ENCODE measurements at places on chromosomes 4 and X.
A peak's percentile ranks its signal among the peaks of the same experiment; 100 is the strongest.

DNA sequence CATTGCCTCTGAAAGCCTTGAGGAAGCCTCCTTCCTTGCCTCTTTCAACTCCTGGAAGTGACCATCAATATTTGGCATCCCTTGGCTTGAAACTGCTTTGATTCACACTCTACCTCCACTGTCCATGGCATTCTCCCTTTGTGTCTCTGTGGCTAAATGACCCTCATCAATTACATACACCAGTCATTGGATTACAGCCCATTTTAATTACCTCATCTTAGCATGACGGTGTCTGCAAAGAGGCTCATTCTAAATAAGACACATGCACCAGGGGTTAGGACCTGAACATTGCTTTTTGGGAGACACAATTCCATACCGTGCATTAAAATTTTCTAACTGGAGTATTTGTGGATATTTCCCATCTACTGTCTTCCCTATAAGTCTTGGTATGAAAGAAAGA is 60.7 kb upstream of the FAM9A start:
- no peak for DNase-seq

DNA sequence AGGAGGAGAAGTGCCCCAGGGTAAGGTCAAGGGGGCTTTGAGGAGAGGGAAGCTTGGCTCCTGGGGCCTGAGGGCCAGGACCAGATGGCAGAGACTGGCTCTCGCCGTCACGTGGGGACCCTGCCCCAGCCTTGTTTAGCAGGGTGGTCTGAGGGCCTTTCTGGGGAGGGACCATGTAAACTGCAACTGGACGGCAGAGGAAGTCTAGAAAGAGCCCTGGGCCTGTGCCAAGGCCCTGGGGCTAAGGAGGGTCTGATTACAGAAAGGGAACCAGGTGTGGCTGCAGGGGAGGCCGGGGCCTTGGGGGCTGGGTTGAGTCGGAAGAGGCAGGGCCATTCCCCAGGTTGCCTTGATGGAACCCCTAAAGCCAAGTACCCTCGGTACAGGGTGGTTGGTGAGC is 1.8 kb upstream of the HGFAC start:
- no peak for DNase-seq

DNA sequence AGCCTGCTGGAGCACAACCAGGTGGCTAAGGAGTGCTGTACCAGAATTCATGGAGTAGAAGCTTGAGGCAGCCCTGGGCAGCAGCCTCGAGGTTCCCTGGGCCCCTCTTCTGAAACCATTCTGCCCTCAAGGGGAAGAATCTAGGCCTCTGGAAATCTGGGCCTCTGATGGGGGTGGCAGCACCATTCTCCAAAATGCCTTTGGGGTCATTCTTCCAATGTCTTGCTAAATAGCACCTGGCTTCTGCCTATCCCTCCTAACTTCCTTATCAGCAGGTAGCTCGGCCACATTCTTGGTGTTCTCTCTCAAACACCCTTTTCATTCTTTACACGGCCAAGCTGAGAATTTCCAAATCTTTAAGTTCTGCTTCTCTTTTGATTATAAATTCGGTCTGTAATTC is 473.6 kb downstream of the BCOR start:
- DNase-seq = no peak

DNA sequence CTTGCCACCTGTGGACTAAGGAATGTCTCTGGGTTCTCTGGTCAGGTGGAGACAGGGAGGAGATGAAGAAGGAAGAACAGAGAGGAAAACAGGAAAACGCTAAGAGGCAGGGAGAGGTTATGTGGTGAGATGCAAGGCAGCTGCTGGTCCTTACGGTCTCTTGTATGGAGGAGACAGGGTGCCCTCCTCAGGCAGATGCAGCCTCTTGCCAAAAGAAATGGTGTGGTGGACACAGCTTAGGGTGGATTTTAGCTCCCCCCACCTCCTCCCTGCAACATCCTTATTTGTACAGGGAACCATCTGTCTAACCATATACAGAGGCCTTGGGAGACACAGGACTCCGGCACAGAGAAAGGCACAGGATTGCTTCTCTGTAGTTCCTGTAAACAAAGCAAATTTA is 9.7 kb downstream of the OCIAD2 start:
- DNase-seq = no peak

DNA sequence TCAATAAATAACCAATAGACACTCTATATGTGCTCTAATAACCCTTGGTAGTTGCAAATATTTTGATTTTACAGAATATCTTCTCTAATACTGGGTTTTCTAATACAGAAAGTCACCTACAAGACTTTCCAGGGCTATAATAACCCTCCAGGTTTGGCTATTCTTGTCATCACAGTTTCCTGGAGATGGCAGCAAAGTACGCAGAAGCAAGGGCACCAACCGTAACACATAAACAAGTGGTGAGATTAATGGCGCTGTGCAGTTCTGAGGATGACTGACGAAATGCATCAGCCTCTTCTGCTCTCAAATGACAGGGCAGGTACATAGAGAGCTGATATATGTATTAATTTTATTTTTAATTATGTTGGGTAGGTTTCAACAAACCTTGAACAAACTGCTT is 122.4 kb downstream of the C4orf33 start:
- DNase-seq = peak; percentile 18

- DNase-seq = no peak
Measured at GRCh38 chr4:169189372-169189771, 81.4 kb downstream of the SH3RF1 start.

Measured in NCI-H1092 (cell line).